ENCODE measurements at places on chromosomes 12 and 14.
A peak's percentile ranks its signal among the peaks of the same experiment; 100 is the strongest.

DNA sequence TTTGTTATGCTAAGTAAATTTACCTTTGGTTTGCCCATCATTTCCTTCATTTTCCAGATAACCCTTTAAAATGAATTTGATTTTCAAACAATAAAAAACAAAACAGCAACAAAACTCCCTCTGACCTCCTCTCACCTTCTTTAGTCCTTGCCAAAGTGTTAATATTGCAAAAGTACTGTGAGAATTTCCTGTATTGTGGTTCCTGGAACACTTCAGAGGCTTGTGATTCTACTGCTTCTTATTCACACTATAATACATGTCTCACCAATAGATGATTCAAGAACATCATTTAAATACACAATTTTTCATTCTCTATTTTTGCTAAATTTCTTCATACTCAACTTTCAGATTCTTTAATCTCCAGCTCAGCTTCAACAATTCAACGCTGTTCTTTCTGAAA lies at the start of gene KLRD1:
Gene KLRD1 (plus strand): TSS at position 241 of the 400 bp plus-strand sequence. CDS start 208 bp downstream, outside the sequence.
- no peak for DNase-seq

GRCh38 chr12:114668151-114668885 lies 15.7 kb downstream of the TBX3 start:
- DNase-seq, result no peak

- DNase-seq, result no peak
Observed at GRCh38 chr12:4587108-4587507, 25.1 kb downstream of the DYRK4 start.

DNA sequence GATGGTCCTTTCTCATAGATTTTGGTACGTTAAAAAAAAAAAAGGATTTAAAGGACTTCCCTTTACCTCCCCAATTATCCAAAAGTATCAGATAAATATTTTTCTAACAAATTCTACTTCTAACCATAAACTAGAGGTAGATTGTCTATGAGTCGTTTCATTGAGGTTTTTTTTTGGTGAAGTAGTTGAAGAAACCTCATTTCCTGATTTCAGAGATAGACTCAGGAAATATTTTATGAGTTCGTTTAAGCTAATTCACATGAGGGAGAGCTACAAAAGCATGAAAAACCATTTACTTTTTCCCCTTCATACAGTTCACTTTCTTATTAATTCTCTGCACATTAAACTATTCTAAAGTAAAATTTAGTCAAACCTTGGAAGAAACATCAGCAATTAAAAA lies 112.5 kb downstream of the RALGAPA1 start:
- DNase-seq, result no peak

DNA sequence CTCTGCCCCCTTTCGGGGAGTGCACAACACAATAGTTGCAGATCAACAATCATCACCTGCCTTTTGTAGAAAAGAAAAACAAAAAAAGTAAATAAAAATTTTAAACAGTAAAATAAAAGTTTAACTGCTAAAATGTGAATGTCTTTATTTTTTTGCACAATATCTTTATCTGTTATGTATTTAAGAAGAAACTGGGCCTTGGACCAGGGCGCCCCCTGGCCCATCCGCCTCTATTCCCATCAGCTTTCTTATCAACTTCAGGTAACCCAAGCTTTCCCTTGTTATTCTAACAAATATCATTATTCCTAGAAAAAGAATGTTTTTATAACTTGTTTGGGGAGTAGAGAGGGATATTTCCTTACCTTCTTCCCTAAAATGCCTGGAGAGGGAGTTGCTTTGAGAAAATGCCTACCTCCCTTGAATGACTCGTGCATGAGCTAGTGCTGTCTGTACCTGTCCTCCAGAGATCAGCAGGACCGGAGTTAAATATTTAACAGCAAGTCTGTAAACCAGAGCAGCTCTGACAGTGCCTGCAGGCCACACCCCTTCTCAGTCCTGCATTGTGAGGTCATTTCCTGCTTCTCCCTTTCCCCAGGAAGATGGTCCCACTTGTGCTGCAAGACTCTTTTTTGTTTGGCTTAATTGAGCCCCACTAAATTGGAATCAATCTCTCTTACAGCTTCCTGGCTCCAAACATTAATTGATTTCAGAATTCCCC lies 192.8 kb upstream of the RGS6 start:
- no peak for DNase-seq

- DNase-seq, result no peak
Observed at GRCh38 chr12:98653866-98654493, 8.9 kb downstream of the APAF1 start.

- no peak for DNase-seq
Observed at GRCh38 chr14:61752626-61753025, 9.6 kb upstream of the SNAPC1 start.

DNA sequence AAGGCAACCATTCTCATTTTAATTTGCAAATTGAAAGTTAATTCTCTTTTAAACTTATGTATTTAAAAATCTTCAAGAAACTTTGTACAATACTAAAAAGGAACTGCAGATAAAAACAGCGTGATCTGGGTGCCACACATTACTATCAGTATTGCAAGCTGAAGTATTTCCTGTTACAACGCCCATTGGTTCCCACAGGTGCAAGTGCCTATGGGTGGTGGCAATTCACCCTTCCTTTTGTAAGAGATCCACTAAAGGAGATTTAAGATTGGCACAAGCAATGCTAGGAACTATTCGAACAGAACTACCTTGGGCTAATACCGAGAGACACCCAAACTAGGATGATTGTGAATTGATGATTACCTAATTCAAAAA lies 13.2 kb downstream of the TAOK3 start:
- peak; percentile 21 for DNase-seq

GRCh38 chr14:35940291-35940690 lies 114.2 kb downstream of the BRMS1L start:
- DNase-seq, result no peak

DNA sequence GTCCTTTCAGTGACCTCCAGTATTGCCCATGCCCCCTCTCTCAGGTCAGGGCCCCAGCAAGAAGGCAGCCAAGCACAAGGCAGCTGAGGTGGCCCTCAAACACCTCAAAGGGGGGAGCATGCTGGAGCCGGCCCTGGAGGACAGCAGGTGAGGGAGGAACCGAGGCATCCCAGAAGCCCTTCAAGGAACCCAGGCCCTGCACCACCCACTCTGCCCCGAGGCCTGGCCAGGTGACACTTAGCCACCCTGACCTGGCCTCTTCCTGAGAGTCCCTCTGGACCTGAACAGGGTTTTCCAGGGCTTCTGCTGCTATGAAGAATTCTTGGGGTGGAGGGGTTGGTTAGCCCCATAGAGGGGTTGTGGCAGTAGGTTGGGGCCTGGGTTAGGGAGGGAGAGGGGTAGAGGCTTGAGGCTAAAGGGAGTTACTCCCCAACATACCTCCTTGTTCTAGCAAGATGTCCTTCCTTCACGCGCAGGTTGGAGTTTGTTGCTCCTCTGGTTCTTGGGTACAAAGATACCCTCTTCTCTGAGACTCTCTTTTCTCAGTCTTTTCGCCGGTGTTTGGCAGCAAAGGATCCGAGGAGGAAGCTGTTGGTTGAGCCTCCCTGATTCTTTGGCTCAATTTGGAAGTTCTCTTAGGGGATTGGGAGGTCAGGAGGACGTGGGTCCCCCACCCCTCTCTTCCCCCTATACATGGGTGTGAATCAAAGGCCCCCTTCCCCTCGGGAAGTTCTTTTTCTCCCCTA lies 2.1 kb downstream of the TARBP2 start:
- no peak for DNase-seq

- no peak for DNase-seq
Observed at GRCh38 chr12:124477107-124477915, 90.1 kb downstream of the NCOR2 start.

DNA sequence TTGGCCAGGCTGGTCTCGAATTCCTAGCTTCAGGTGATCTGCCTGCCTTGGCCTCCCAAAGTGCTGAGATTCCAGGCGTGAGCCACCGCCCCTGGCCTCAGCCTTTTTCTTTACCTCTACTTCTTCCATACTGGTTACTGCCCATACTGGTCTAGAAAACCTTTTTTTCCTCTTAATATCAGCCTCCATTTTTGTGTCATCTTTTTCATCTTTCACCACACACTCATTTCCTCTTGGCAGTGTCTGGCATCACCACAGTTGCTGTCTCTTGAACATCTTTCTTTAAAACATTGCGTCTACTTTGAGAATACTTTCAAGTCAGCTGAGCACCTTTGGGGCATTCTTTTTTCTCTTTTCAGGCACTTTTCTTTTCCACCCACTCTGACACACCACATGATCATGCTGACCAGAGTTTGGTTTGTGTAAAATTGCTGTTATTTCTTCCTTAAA lies 32.7 kb downstream of the DDX47 start:
- DNase-seq, result no peak

DNA sequence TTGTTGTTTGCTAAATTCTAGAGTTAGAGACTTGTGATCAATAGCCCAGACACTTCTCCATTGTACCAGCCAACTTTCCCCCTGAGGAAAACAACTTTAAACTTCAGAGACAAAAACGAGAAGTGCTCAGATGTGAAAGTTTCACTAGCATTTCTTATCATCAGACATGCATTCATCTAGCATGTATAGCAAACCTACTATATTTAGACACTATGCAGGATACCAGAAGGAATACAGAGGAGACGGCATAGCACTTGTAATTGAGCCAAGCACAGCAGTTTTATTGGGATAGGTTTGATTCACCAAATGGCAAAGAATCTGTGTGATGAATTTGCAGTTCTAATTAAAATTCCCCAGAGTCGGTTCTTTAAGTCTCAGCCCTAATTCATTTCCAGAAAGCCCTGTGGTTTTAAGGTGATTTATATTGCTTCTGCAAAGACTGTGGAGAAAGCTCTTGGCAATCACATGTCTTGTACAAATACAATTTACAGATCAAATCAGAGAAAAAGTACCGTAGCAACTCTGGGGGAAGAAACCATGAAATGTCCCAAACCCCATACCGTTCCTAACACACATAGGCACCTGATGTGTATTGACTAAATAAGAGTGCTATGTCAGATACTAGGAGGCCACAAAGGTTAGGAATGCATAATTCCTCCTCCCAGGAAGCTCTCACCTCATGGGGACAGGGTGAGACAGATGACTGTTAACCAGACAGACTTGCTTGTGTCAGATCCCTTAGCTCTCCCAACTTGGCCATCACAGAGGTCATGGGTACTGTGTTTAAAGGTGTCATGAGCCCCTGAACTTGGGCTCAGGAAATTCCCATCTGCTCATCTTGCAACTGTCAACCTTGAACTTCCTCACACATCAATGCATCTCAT lies 69.6 kb upstream of the KRAS start:
- no peak for DNase-seq

DNA sequence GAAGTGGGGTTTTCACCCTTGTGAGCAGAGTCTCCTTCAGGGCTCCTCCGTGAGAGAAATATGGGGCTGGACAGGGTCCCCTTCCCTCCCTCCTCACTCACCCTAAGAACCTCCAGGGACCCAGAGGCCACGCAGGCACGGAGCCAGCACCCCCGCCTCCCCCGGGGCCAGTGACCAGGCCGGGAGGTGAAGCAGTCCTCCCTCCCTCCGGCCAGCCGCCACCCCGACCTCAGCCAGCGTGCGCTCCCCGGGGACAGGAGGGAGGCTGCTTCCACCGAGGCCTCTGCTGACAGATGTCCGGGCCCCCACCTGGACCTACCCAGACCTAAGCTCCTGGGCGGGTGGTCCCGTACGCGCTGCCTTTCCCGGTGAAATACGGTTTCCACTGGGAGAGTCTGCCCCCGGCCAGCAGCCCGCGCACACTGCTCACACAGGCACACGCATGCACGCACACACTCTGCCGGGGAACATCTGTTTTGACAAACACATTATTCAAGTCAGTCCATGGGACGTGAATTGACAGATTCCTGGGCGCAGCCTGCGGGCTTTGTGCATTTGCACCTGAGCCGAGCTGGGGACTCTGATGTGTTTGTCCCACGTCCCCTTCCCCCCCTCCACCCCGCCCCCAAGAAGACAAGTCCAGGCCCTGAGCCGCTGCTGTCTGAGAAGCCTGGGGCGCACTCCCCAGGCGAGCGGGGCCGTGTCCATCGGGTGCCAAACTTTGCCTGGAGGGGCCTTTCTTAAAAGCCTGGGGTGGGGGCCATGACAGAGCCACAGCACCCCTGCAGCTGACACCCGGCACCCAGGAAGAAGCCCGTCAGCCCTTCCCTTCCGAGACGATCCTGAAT lies 725 bp downstream of the RIMBP2 start:
- DNase-seq, result no peak

DNA sequence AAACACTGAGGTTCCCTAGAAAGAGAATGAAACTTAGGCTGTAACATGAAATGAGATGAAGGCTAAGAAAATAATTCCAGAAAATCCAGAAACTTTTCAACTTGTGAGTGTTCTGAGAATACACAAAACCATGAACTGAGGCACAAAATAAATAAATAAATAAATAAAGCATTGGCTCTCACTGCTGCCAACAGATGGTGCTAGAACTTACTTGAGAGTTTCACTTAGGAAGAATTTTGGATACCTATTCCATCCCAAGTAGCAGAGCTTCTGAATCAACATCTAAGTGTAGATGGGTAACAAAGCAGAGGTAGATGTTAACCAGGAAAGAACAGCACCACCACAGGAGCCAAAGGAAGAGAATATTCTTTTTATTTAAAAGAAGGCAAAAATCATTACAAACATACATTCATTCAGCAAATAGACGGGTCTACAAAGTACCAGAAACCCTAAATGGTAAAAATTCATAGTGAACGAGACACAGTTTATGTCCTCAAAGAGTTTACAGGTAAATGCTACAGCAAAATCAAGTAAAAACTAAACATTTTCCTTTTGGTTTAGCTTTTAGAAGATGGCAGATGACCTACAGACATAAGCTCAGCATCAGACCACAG lies 16.7 kb downstream of the EPS8 start:
- DNase-seq, result no peak

DNA sequence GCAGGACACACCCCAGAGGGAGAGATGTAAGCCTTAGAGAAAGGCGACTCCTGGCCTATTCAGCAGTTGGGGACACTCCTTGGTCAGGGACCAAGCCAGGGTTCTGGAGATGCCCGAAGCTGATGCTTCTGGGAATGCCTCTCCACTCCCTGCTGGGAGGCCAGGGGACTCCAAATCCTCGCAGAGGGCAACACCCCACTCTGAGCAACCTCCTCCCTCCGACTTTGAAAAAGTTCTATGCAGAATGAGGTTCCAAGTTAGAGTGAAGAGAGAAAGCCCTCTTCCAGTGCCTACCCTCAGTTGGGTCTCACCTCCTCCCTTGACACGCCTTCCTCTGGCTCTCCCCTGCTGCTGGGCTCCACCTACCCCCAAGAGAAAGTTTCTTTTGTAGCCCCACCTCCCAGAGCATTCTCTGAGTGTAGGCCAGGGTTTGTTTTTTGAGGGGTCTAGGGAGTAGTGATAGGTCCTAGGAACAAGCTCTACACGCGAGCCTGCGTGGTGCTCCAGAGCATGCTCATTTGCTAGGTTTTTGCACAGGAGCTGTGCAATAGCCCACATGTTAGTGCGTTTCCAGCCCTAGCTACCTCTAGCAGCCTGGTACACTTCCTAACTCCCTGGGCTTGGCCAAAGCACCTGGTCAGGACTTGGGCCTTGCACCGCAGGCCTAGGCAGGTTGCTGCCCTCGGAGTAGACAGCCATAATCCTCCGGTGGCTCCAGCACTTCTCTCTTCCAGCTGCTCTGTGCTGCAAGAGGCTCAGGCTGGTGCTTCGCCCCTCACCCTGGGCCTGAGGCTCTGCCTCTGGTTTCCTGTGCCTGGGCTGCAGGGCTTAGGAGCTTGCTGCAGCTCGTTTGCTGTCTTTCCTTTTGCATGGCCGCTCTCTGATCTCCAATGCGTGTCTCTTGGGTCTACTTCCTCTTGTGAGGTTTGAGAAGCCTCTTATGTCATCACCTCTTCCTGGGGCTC lies 590 bp upstream of the CEBPE start:
- peak; percentile 38 for DNase-seq

All from stimulated activated naive CD8-positive, alpha-beta T cell treated with anti-CD3 and anti-CD28 coated beads, Interleukin-15, amount 100 ng/mL, for 72 hours (primary cell).